ENCODE measurements at places on chromosomes 4 and X.

DNA sequence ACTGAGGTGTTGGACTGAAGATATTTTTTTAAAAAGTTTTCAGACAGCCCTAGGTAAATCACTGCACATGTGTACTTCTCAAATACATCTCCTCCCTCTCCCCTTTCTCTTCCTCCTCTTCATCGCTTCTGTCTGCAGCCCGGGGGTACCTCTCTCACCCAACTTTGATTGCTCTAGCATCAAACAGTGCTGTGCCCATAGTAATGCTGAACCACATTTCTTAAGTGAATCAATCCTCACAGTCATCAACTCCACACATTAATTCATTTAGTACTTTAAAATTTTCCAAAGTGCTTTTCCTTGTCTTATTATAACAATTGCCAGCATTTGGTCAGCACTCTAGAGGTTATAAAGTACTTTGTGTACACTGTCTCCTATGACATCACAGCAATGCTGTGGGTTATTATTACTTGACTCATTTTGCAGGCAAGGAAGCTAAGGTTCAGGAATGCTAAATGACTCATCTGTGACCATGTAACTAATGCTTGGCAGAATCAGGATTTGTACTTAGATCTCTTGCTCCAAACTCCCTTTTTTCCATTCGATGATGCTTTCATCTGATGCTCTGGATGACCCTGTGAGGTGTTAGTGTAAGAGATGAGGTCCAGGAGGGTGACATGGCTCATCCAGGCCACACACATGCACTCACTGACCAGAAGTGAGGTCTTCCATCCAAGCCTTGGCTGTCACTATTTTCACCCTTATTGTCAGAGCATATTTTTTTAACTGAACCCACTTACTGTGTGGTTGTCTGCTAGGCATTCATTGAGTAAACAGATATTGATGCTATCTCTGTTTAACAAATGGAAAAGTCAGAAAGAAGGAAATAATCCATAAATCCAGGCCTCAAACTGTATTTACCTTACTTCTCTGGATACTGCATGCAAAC lies 58.8 kb downstream of the RHOH start:
- peak; percentile 81 for DNase-seq

- no peak for DNase-seq
These were observed 166.4 kb upstream of the AFF2 start for GRCh38 chrX:148333989-148334388.

DNA sequence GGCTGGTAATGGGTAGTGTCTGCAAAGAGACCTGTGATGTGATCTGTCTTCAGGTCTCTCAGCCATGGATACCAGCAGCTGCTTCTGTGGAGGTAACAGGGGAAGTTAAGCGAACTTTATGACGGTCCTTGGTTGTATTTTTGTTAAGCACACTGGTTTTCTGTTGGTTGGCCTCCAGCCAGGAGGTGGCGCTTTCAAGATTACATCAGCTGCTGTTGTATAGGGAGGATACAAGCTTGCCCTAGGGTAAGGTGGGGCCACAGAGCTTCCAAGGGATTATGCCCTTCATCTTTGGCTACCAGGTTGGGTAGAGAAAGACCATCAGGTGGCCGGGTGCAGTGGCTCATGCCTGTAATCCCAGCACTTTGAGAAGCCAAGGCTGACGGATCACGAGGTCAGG lies 834.2 kb upstream of the GALNTL6 start:
- no peak for DNase-seq

DNA sequence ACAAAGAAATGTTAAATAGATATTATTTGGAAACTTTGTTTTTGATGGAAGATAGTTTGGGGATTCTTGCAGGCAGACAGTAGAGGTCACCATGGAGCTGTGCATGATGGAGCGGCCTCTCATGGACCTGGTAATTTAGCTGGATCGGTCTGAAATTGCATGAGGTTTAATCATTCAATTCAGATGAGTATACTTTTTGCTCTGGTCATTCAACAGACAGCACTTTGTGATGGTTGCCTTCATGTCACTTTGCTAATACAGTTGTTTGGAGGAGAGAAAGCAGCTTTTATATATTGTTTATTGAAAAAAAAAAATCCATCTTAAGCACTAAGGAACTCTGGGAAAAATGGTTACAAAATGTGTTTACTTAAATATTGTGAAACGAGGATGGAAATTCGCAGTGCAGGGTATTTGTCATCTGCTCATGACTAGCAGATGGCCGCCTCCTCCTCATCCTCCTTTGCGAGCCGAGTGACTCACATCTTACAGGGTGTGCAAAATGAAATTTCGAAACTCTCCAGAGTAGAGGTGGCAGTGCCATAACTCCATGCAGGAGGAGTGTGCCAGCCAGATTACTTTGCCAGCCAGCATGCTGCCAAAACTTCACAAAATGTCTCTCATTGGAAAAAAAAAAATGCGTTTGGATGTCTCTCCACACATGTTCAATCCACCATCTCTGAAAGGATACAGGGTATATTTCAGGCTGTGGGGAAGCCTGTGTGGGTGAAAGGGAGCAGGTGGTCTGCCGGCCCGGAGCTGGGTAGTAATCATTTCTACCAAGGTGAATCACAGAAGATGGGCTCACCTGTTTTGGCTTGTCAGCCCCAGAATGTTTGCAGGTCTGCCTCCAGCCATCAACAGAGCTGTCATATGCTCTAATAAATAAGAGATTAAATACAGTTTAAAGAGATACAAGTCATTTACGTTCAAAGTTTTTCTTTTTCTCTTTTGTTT lies 314.9 kb upstream of the DIPK2B start:
- peak; percentile 50 for DNase-seq

GRCh38 chr4:159003420-159004253 lies 99.2 kb upstream of the RAPGEF2 start:
- DNase-seq, result no peak

GRCh38 chr4:94472056-94472826 lies 20.5 kb downstream of the PDLIM5 start:
- no peak for DNase-seq

DNA sequence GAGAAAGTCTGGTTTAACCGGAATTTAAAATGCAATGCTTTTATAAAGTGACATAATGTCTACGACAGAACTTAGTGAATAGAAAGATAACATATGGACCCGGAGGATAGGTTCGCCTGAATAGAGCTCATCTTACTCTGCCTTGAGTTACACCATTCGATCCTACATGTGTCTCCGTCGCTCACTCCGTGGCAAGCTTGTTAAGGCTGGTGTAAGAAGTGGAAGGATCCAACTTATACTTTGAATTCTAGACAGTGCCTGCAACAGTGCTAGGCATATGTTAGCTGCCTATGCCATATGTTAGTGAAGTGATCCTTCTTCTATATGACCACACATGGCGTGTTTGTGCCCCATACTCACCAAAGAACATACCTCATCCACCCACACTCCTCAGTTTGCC lies 50.9 kb downstream of the SEL1L3 start:
- DNase-seq, result no peak

- peak; percentile 56 for DNase-seq
These were observed 97.0 kb upstream of the LNX1 start for GRCh38 chr4:53688186-53688790.

GRCh38 chr4:13193662-13194061 lies 290.5 kb downstream of the RAB28 start:
- no peak for DNase-seq

All from umbilical cord (tissue), 2 donors.